Kidney (tissue), 22 donors: ENCODE measurements at places on chromosomes 11 and 22. TPM values are rescaled to one million over a fixed set of nuclear protein-coding genes. Genes with fewer than 3 reads are reported as not detected.

GRCh38 chr11:115664313-115664712 is 160.1 kb upstream of the CADM1 start:
- no peaks in the 10 kb centered on the region for H3K4me1 ChIP-seq
- no peaks in the 10 kb centered on the region for H3K27me3 ChIP-seq
- no peak for DNase-seq
- no peaks in the 10 kb centered on the region for H3K36me3 ChIP-seq
- H3K27ac ChIP-seq: no peak overlapping the region
- no peak overlapping the region for H3K4me3 ChIP-seq

DNA sequence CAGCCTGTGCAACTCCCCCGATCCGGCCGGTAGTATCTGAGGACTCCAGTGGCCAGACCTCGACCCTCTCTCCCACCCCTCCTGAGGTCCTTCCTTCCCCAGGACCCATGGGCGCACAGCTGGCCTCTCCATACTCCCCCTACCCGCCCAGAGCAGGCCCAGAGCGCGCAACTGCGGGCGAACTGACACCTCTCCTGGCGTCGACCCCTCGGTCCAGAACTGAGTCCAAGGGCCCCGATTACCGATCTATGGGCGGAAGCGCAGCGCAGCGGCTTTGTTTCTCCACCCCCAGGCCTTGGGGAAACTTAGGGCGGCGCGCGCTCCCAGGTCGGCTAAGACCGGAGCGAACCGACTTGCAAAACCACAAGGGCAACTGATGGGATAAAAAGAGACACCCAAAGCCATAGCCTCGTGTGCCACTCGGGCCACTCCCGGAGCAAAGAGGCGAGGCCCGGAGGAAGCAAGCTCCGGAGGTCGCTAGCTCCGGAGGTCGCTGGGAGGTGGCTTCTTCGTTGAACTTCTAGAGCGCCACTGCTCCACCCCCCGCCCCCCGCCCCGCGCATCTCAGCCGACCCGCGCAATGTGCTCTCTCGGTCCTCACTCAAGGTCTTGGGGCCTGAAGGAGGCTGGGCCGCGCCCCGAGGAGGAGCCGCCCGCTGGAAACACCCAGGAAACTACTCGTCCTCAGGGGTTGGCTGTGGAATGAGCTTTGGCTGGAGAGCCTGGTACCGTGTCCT is 9.8 kb upstream of the ALX4 start:
- no peaks in the 10 kb centered on the region for H3K36me3 ChIP-seq
- no peak overlapping the region for H3K27ac ChIP-seq
- H3K4me1 ChIP-seq: no peaks in the 10 kb centered on the region
- H3K27me3 ChIP-seq: peaks cover 84% of the 10 kb centered on the region

- H3K27me3 ChIP-seq: no peaks in the 10 kb centered on the region
- no peaks in the 10 kb centered on the region for H3K36me3 ChIP-seq
- DNase-seq: no peak
- H3K4me1 ChIP-seq: peaks cover 1% of the 10 kb centered on the region
- H3K4me3 ChIP-seq: no peak overlapping the region
Measured at GRCh38 chr11:72524711-72525110, 90.4 kb upstream of the CLPB start.

DNA sequence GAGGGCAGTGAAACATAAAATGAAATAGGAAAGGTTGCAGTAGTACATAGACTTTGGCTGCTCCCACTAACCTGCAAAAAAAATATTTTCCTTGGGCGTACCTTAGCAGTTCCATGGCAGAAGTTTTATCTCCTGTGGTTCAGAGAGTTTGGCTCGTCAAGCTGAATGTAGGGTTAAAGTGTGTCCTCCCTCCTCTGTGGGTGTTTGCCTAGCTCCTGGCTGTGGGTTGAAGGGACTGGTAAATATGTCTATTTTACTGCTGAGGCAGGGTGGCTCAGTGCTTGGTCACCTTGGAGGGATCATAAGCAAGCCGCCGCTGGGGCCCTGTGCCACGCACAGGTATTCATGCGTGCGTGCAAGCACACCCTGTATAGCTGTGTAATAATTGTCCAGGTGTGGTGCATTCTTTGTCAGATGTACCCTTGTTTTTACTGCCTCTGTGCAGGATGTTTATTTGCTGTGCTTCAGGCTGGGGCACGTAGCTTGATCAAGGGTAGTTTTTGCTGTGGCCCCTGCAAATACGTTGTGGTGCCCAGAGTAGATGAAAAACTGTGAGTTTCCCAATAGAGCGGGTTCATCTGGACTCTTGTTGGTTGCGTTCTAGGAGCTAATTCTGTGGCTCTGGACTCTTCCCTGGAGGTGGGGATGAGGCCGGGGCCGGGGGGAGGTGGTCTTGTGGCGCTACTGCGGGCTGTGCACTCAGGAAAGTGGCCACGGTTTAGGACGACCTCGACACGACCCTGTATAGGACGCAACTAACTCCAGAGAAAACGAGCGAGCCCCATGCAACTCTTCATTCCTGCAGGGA is 732 bp upstream of the SORL1 start:
- H3K4me3 ChIP-seq: peak overlapping the region; percentile 56
- H3K36me3 ChIP-seq: no peaks in the 10 kb centered on the region
- no peaks in the 10 kb centered on the region for H3K4me1 ChIP-seq
- peak overlapping the region; percentile 64 for H3K27ac ChIP-seq
- DNase-seq: peak; percentile 70

DNA sequence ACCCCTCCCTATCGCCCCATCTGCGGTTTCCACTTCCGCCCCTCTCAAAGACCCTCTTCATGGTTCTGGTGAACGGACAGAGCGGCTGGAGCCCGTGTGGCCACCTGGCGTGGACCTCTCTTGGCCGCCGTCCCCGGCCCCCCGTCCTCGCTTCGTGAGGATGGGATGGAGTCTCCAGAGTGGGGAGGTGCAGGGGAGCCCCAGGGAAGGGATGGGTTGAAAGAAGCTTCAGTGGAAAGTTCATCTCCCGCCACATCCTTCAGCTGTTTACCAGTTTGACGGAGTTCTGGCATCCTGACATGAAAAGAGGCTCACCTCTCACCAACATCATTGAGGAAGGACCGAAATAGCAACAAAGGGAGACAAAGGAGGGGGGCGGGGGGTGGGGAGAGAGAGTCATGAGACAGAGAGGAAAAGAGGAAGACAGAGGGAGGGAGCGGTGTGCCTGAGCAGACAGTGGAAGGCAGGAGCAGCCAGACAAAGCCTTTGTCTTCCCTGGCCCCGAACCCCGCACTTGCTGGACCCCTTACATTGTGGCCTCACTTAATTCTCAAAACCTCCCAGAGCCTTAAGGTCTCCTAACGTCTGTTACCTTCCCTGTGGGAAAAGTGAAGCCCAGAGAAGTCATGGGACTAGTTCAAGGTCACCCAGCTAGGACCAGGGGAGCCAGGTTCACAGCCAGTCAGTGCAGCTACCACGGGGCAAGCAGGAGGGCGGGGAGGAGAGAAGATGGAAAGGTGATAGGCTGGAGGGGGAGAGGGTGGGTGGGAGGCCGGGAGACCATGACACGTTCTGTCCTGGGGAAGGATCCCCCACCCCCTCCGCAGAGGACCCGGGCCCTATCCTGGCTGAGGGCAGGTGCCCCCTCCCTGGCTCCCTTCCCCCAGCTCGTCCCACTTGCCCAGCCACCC is 54.9 kb downstream of the CD6 start:
- H3K36me3 ChIP-seq: no peaks in the 10 kb centered on the region
- no peak for DNase-seq
- H3K4me1 ChIP-seq: peaks cover 3% of the 10 kb centered on the region
- H3K27ac ChIP-seq: no peak overlapping the region

GRCh38 chr22:42719133-42719532 is 1.5 kb downstream of the A4GALT start:
- peak overlapping the region; percentile 49 for H3K27ac ChIP-seq
- H3K4me1 ChIP-seq: peaks cover 10% of the 10 kb centered on the region
- DNase-seq: peak; percentile 40
- no peak overlapping the region for H3K4me3 ChIP-seq

- DNase-seq: no peak
- no peak overlapping the region for H3K27ac ChIP-seq
- H3K4me1 ChIP-seq: no peaks in the 10 kb centered on the region
- H3K36me3 ChIP-seq: no peaks in the 10 kb centered on the region
Measured at GRCh38 chr11:88655656-88656055, 318.1 kb upstream of the CTSC start.

DNA sequence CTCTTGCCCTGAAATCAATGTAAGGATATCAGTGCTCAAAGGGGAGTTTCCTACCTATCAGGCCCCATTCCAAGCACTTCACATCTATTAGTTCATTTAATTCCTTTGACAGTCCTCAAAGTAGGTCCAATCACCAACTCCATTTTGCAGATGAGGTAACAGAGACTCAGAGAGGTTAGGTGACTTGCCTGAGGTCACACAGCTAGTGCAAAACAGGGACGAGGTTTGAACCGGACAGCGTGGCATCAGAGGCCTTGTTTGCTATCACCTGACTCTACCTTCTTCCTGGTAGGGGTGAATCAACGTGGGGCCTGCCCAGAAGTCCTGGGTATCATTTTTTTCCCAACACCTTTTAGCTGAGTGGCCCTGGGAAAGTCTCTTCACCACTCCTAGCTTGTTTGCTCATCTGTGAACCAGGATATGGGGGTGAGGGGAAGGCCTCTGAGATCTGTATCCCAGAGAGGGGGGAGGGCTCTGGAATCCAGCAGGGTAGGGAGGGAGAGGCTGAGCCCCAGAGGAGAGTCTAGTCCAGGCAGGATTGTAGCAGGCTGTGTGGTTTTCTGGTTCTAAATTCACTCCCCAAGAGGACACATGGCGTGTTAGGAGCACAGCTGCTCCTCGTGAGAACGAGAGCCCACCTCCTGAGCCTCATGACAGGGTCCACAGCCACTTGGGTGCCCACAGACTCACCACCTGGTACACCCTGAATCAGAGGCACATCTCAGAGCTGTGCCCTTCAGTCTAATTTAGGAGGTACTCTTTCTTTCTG is 174.7 kb downstream of the MN1 start:
- H3K27me3 ChIP-seq: no peaks in the 10 kb centered on the region
- H3K4me1 ChIP-seq: no peaks in the 10 kb centered on the region
- H3K27ac ChIP-seq: no peak overlapping the region
- H3K36me3 ChIP-seq: no peaks in the 10 kb centered on the region
- H3K4me3 ChIP-seq: no peak overlapping the region
- no peak for DNase-seq

- H3K27me3 ChIP-seq: no peaks in the 10 kb centered on the region
- H3K36me3 ChIP-seq: no peaks in the 10 kb centered on the region
- peak; percentile 44 for DNase-seq
- H3K4me1 ChIP-seq: peaks cover 28% of the 10 kb centered on the region
- peak overlapping the region; percentile 57 for H3K27ac ChIP-seq
- peak overlapping the region; percentile 66 for H3K4me3 ChIP-seq
Measured at GRCh38 chr22:37659066-37659896, 758 bp downstream of the PDXP start.

DNA sequence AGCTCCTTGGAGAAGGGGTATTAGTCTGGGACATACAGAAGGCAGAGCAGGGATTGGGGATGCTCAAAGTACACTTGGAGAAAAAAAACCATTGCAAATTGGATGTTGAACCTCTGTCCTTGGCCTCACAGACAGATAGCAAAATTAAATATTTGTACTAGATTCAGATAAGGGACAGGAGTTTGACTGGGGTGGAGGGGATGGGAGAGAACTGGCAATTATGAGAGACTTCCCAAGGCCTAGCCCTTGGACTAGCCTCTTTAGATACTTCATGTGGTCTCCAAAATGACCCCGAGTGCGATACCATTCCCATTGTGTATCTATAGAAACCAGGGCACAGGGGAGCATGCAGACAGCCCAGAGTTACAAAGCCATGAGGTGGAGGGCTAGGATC is 15.5 kb downstream of the DGAT2 start:
- H3K36me3 ChIP-seq: no peaks in the 10 kb centered on the region
- H3K4me3 ChIP-seq: no peak overlapping the region
- no peak for DNase-seq
- H3K4me1 ChIP-seq: no peaks in the 10 kb centered on the region
- no peak overlapping the region for H3K27ac ChIP-seq
- no peaks in the 10 kb centered on the region for H3K27me3 ChIP-seq

GRCh38 chr11:111299101-111300026 is 1.0 kb downstream of the POU2AF3 start:
- peak overlapping the region; percentile 51 for H3K4me3 ChIP-seq
- peak; percentile 90 for DNase-seq
- H3K36me3 ChIP-seq: no peaks in the 10 kb centered on the region
- H3K4me1 ChIP-seq: no peaks in the 10 kb centered on the region
- no peaks in the 10 kb centered on the region for H3K27me3 ChIP-seq

- no peak overlapping the region for H3K4me3 ChIP-seq
- no peak for DNase-seq
- no peaks in the 10 kb centered on the region for H3K4me1 ChIP-seq
- H3K27ac ChIP-seq: no peak overlapping the region
Measured at GRCh38 chr11:1011320-1011698, 25.2 kb downstream of the MUC6 start.

DNA sequence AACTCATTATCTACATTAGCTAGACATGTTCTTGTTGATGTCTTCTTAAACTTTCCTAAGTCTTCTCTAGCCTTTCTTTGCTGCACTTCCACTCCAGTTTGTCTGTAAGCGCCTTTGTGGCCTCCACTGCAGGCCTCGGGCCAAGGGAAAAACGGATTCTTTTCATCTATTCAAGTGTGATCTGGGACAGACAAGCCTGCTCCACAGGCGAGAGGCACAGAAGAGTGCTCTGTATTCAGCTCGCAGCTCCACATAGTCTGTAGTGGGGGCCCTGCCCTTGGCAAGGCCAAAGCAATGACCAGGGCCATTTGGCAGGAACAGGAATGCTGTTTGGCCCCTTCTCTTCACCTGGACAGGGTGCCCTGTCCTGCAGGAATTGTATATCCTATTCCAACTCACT is 84.1 kb upstream of the BARX2 start:
- H3K27me3 ChIP-seq: no peaks in the 10 kb centered on the region
- DNase-seq: no peak
- H3K27ac ChIP-seq: no peak overlapping the region
- H3K4me3 ChIP-seq: no peak overlapping the region
- no peaks in the 10 kb centered on the region for H3K36me3 ChIP-seq

GRCh38 chr22:34934261-34934660 is 131.7 kb upstream of the ISX start:
- H3K4me1 ChIP-seq: no peaks in the 10 kb centered on the region
- no peak overlapping the region for H3K27ac ChIP-seq
- no peaks in the 10 kb centered on the region for H3K27me3 ChIP-seq
- no peak for DNase-seq

- no peak overlapping the region for H3K4me3 ChIP-seq
- H3K27me3 ChIP-seq: no peaks in the 10 kb centered on the region
- no peaks in the 10 kb centered on the region for H3K36me3 ChIP-seq
- H3K4me1 ChIP-seq: peaks cover 3% of the 10 kb centered on the region
- DNase-seq: peak; percentile 15
Measured at GRCh38 chr11:82195283-82195682, 538.4 kb downstream of the FAM181B start.

GRCh38 chr11:65366340-65366773 is 11.8 kb downstream of the TIGD3 start:
- no peaks in the 10 kb centered on the region for H3K36me3 ChIP-seq
- H3K4me1 ChIP-seq: no peaks in the 10 kb centered on the region
- no peaks in the 10 kb centered on the region for H3K27me3 ChIP-seq
- peak overlapping the region; percentile 65 for H3K27ac ChIP-seq
- DNase-seq: peak; percentile 63

KCNE3 gene
- polyA plus RNA-seq: 15.9 TPM

TNNT3 gene
- polyA plus RNA-seq: not detected

GPR83 gene
- not detected for polyA plus RNA-seq

NUP98 gene
- polyA plus RNA-seq: 23.8 TPM

TAGLN gene
- 776 TPM for polyA plus RNA-seq

MPPED2 gene
- 10.8 TPM for polyA plus RNA-seq

THRSP gene
- 6.4 TPM for polyA plus RNA-seq
